Nucleus accumbens (tissue), 56 donors: ENCODE measurements at places on chromosomes 12 and 14.

- no peak for DNase-seq
These were observed 5.0 kb downstream of the RNASE9 start for GRCh38 chr14:20555845-20556244.

DNA sequence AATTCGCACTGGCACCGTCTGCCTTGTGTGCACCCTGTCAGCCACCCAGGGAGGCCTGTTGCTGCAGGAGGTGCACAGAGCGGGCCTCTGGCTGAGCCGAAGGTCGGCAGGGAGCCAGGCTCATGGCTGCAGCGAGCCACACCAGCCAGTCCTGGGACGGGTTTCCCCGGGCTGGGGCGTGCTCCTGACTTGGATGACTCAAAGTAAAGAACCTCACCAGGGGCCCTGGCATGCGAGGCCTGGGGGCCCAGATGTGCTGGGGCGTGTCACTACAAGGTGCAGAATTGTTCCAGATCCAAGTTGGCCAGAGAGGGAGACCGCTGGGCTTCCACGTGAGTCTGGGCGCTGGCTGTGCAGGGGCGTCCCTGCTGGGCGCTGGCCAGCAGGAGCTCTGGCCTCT is 34.5 kb downstream of the FBRSL1 start:
- no peak for DNase-seq

- no peak for DNase-seq
These were observed 7.8 kb upstream of the CALM1 start for GRCh38 chr14:90388982-90389381.

DNA sequence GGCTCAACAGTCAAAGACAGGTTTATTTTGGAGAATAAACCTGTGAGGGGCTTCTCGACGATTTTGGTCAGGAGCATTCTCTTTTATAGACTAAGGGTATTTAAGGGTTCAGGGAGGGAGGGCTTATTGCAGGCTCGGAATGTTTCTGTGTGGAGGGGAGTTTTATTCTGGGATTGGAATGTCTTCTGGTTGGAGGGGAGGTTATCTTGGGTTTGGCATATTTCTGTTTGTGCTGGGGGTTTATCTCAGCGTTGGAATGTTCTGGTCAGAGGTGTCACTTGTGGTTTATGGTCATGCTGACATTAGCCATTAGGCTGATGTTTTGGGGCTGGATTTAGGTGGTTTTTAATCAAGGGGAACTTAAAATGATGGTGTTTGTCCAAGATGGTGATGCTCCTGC is 103.9 kb downstream of the SUDS3 start:
- DNase-seq = no peak

DNA sequence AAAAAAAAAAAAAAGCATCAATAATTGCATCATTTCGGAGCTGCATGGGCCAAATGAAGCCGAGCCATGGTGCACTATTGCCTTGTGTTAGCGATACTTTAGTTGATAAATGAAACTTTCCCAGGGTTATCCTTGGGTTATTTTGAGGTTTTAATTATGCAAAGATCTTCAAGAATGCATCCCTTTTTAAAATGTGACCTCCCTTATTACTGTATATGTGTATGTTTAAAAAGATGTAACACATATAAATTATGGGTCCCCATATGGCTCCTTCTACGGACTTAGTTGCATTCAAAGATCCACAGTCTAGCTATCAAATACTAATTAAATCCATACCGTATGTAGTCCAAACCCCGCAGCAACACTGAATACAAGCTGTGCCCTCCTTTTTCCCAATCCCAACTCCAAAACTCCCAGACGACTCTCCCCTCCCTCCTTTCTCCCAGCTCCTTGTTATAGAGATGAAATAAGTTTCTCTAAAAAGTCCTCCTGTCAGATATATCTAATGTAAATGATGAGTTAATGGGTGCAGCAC is 129.3 kb upstream of the MAP1LC3B2 start:
- no peak for DNase-seq

DNA sequence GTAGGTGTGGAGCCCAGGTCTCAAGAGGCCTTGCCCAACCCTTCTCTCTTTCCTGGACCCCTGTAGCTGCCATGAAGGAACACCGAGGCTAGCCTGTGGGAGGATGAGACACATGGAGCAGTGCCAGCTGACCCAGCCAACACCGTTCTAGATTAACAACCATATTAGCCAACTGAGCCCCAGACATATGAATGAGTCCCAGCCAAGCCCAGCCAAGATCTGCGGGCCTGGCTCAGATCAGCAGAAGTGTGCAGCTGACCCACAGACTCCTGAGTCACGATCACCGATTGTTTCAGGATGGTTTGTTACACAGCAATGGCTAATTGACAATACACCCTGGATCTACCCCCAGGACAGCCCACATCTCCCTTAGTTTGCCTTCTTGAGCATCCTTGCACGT is 82.1 kb downstream of the NTF3 start:
- DNase-seq = no peak

- no peak for DNase-seq
These were observed 21.0 kb upstream of the ITPR2 start for GRCh38 chr12:26854031-26854390.

DNA sequence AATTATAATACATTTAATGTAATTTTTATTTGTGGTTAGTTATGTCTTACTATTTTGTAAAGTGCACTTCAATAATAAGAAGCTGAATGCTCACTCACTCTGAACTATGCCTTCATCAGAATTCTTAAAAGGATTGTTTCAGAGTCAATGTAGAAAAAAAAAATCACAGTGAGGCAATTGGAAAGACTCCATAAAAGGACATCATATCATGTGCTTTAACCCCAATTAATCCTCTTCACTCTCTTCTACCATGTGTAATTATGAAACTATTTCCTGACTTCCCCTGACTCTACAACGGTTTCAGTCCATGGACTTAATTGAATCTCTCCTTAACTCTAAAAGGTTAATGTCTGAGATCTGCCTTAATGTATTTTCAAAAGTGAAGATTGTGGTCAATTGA is 250.4 kb upstream of the ALG10 start:
- no peak for DNase-seq

DNA sequence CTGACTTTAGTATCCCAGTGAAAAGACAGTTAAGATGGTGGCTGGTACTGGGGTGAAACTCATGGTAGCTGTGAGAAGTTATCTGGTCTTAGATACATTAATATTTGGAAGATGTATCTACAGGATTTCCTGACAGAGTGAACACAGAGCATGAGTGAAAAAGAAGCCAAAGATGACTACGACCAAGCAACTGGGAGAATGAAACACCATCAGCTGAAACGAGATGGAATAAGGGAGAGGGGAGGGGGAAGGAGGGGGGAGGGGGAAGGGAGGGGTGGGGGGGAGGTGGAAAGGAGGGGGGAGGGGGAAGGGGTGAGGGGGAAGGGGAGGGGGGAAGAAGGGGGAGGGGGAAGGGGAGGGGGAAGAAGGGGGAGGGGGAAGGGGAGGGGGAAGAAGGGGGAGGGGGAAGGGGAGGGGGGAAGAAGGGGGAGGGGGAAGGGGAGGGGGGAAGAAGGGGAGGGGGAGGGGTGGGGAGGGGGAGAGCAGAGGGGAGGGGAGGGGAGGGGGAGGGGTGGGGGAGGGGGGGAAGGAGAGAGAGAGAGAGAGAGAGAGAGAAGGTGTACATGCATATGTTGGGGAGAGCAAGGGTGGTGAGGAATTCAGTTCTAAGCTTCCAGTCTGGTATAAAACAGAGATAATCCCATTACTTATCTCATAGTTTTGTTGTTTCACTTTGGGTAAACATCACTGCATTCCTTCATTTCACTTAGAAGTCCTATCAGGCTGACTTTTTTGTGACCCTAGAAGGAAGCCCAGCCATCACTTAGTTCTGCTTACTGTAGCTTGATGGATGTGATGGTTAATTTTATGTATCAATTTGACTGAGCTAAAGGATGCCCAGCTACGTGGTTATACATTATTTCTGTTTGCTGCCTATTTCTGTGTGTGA is 73.9 kb downstream of the SPPL3 start:
- no peak for DNase-seq

GRCh38 chr12:69821456-69822159 is 3.4 kb upstream of the MYRFL start:
- DNase-seq = no peak

DNA sequence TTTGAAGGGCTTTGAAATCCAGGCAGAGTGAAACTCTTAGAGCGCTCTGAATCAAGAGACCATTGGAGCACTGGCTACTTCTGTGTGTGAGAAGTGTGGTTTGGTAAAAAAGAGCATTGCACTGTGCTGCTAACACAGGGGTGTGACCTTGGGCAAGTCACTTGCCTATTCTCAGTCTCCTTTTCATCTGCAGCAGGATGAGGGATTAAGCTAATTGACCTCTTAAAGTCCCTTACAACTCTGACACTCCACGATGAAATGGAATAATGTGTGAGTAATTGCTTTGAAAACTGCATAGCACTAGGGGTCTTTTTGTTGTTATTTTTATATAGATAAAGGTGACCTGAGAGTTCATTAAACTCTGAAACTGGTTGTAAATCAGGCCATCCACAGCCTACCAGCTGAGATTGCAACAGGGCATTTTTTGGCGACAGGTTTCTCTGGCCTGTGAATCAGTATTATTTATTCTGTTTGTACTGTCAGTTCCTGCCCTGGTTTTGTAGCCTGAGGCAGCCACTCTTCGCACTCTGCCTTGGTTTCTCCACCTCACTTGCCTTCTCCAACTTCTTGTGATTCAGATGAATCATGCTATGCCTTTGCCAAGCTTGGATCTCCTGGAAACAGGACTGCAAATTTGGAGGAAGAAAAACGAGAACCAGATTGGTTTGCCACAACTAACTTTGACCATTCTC is 159.9 kb upstream of the PARP11 start:
- DNase-seq = no peak

GRCh38 chr12:110928700-110929099 is 8.3 kb upstream of the MYL2 start:
- no peak for DNase-seq

DNA sequence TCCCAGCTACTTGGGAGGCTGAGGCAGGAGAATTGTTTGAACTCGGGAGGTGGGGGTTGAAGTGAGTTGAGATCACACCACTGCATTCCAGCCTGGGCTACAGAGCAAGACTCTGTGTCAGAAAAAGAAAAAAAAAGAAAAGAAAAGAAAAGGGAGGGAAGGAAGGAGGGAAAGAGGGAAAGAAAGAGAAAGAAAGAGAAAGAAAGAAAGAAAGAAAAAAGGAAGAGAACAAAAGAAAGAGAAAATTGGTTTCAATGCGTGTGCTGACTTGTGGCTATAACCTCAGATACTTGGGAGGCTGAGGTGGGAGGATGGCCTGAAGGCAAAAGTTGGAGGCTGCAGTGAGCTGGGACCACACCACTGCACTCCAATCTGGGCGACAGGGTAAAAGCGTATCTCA is 128.4 kb upstream of the TBX3 start:
- no peak for DNase-seq

- DNase-seq = no peak
These were observed at the start of gene ESRRB for GRCh38 chr14:76375947-76376404. ESRRB (plus strand) TSS chr14:76376137; CDS start chr14:76376402, 265 bp downstream.

- no peak for DNase-seq
These were observed 50.3 kb upstream of the DICER1 start for GRCh38 chr14:95207475-95208233.

DNA sequence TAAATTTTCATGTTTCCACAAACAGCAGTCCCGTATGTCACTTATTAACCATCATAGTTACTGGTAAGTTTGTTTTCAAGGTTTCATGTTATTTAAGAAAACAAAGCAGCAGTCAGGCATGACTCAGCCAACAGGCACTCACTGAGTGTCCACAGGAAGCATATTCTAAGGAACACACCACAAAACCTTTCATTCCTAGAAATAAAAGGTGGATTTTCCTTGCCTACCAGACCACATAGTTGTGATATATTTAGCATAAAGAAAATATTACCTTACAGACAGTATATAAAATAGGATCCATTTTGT is 143.3 kb upstream of the AVPR1A start:
- DNase-seq = no peak

DNA sequence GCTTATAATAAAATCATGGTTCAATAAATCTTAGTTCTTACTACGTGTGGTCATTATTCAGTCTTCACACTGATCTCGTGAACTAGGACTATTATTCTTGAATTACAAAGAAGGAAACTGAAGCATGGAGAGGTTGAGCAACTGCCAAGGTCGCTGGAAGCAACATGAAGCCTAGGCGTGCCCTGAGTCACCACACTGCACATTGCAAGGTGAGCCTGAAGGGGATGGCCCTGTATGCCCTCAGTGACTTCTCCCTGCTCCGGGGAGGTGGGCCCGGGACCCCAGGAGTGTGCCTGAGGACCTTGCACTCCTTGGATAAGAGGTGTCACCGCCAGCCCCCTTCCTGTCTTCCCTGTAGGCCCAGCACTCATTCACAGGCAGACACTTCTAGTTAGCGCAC is 161.6 kb downstream of the CACNA1C start:
- no peak for DNase-seq

DNA sequence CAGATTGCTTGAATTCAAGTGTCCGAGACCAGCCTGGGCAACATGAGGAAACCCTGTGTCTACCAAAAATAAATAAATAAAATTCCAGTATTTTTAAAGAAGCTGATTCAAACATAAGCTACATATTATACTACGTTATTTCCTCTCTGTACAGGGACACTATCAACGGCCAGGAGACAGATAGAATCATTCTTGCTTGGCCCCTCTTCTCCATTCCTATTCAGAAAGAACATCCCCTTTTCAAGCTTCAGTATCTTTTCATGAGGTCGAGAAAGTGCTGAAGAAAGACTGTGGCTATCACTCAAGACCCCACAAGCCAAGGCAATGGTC is 314 bp upstream of the DHRS7 start:
- no peak for DNase-seq

DNA sequence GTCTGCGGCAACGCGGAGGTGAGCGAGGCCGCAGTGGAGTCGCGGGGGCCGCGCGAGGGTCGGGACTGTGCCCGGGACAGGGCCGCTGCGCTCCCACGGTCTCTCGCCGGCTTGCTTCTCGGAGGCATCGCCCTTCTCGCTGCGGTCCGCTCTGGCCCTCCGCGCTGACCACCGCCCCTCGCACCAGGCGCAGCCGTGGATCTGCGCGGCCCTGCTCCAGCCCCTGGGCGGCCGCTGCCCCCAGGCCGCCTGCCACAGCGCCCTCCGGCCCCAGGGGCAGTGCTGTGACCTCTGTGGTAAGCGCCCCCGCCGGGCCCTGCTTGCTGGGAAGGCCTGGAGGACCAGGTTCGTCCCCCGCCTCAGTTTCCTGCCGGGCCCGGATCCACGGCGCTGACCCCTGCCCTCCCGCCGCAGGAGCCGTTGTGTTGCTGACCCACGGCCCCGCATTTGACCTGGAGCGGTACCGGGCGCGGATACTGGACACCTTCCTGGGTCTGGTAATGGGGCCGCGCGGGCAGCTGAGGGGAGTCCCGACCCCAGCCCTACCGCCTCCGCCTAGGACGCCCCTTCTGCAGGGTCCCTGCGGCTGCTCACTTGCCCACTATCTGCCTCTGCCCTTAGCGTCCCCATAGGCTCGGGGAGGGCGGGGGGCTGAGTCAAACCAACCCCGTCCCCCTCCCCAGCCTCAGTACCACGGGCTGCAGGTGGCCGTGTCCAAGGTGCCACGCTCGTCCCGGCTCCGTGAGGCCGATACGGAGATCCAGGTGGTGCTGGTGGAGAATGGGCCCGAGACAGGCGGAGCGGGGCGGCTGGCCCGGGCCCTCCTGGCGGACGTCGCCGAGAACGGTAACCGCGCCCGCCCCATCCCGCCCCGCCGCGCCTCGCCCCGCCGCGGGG is 7.0 kb downstream of the AMN start:
- no peak for DNase-seq

- DNase-seq = no peak
These were observed 49.1 kb downstream of the PLEKHG3 start for GRCh38 chr14:64753374-64753773.

GRCh38 chr12:3030821-3031429 is 46.3 kb upstream of the TSPAN9 start:
- DNase-seq = no peak
